GM13976 (cell line): ENCODE measurements at places on chromosomes 12 and 14.

DNA sequence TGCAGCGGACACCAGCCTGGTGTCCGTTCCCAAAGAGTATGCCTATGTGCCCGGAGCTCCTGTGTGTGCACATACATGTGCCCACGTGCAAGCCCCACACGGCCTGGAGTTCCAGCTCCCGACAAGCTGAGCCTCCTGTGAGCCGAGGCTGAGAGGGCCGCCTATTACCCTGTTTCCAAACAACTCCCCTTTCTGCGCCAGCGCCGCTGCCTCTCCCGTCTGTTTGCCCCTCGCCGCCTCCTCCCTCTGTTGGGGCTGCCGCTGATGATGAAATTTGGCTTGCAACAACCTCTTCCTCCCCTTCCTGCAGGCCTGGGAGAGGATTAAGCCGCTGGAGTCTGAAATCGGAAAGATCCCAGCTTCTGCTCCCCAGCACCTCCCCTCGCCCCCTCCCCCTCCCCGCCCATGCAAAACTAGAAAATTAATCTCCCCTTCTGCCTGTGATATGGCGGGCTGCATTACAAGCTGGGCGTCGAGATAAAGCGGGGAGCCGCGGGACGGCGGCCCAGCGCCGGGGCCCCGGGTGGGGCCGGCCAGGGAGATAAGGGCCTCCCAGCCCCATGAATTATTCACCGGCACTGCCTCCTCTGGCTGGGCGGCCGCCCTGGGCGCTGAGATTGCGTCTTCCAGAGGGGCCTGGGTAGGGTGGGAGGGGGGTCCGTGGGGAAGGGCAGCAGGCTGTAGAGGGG lies 6.8 kb upstream of the ASIC1 start:
- DNase-seq, result no peak

DNA sequence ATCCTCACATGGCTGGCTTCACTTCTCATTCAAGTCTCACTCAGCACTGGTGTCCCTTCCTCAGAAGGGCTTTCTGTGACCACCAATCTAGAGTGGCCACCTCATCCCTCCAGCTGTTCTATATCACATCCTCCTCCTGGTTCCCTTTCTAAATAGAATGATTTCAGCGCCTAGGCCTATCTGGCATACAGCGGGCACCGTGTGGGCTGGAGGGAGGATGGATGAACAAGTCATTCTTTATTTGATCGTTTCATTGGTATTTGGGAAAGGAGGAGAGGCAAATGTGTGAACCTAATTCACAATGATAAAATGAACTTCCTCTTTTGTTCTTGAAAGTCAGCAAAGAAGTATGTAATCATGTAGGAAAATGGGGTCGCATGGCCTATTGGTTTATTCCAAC lies 394.2 kb downstream of the DPF3 start:
- no peak for DNase-seq

DNA sequence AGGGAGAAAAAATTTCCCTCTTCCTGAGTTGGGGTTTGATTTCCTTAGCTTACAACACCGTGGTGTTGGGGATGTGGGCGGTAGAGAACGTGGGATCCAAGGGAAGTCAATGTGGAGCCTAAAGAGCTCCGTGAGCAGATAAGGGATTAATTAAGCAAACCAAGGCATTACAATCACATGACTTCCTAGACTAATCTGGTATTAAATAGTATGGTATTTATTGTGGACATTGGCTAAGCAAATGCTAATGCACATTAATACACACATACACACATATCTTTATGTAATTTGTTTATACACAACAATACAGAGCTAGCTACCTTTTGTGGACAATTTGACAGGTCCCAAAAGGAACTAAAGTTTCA lies 791 bp upstream of the RNF41 start:
- DNase-seq, result no peak

GRCh38 chr12:106720696-106721095 lies 53.8 kb upstream of the RIC8B start:
- no peak for DNase-seq

- peak; percentile 52 for DNase-seq
Observed at GRCh38 chr12:93139028-93139665, 210.1 kb upstream of the EEA1 start.

GRCh38 chr12:7319930-7320329 lies 16.1 kb downstream of the ACSM4 start:
- no peak for DNase-seq
